SJSA1 (cell line): ENCODE measurements at places on chromosomes 6 and 20.

GRCh38 chr6:145329257-145329656 is 406.1 kb downstream of the EPM2A start:
- no peak for DNase-seq

GRCh38 chr20:46433051-46433450 is 26.6 kb upstream of the ELMO2 start:
- DNase-seq: no peak

DNA sequence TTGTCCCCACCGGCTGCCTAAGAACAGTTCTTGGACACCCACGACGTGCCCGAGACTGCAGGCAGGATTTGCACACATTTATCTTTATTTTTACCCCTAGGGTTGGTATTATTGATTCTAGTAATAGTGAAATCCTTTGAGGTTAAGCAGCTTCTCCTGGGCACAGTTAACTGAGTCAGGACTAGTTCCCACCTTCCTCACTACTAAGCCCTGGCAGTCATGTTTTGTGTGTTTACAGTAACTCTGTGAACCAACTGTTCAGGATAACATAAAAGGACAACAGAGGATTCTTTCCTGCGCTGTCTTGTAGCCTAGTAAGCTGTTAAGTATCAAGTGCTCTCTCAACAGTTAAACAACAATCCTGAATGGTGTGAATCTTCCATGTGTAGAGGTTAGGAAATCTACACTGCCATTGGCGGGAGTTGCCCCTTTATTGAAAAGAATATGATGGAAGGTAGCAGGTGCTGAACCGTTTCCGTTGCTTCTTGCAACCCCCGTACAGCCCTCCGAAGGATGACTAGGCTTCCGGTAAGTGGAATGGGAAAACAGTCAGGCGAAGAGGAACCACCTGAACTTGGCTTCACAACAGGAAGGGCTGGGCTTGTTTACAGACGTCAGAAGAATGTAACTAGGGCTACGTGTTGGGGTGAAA is 979 bp upstream of the SOD2 start:
- DNase-seq: no peak

- no peak for DNase-seq
Measured at GRCh38 chr6:37500294-37500608, 558 bp upstream of the CCDC167 start.

- no peak for DNase-seq
Measured at GRCh38 chr6:42769051-42769450, 12.8 kb upstream of the BICRAL start.

- no peak for DNase-seq
Measured at GRCh38 chr6:26068036-26068435, 19.2 kb upstream of the HFE start.

DNA sequence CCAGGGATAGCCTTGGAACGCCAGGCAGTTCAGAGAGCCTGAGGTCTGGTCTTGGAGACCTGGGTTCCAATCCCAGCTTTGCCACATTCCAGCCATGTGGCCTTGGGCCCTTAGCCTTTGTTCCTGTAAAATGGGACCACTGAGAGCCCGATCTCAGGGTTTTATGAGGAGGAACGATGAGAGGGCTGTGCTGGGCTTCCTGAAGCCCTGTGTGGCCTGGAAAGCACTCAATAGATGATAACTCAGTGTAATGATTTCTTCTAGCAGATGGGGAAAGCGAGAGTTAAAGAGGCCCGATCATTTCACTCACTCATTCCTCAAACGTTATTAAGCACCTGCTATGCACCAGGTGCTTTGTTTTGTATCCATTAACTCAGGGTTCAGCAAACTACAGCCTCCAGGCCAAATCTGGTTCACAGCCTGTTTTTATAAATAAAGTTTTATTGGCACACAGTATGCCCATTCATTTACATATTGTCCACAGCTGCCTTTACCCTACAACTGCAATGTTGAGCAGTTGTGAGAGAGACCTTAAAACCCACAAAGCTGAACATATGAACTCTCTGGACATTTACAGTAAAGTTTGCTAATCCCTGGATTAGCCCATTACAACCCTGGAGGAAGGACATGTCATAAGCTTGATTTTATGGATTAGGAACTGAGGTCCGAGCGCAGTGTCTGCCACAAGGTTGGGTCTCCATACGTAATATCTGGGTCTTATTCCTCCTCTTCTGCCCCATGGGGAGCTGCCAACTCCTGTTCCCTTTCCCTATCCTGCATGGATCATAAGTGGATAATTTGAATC is 90.4 kb downstream of the CEBPB start:
- no peak for DNase-seq

GRCh38 chr6:66662196-66662595 is 955.2 kb upstream of the EYS start:
- no peak for DNase-seq

DNA sequence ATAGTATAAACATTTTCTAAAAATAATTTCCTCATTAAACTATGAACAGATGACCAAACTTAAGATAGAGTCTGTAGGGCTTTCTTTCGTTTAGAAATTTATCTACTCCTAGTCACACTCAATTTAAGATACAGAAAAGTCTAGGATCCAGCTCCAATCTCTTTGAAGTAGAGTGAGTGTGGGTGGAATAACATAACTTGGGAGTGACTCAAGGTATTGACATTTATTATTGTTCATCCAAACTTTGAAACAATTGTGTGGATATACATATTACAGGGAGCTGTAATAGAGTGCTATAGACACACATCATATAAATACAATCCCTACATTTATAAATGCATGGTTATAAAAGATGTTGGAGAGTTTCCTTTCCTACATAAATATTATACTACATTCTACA is 715.2 kb upstream of the MANEA start:
- no peak for DNase-seq

DNA sequence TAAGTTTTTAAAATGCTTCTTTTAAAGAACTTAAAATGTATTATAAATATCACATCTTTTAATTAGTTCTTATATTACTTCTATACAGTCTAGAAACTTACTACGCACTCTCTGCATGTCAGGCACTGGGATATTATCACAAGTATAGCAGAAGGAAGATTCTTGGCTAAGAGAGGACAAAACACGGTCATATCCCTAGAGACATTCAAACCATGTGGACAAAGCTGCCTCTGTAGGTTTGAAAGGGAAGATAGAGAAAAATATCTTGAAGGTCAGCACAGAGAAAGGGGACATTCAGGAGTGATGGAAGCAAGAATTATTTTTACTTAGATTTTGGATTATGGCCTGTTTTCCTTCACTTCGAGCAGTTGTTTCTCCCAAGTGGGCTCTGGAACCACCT is 64.1 kb downstream of the LRRC1 start:
- no peak for DNase-seq

DNA sequence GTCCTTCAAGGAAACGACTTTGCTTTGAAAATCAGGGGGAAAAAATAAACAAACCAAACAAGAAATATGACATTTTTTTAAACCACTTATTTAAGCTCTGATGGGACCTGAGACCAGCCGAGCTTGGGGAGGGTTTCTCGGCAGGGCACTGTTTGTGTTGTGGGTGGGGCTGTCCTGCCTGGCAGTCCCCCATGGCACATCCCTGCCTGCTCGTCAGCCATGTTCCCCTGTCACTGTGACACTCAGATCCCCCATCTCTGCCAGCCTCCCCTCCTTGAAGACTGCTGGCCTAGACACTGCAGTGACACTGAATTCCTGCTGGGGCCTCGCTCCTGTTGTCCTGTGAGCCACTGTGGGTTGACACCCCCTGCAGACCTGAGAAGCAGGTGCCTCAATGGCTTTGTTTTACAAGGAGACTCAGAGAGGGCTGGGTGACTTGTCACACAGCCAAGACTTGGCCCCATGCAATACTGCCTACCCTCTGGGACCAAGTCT is 95.1 kb upstream of the PTPN1 start:
- DNase-seq: no peak

DNA sequence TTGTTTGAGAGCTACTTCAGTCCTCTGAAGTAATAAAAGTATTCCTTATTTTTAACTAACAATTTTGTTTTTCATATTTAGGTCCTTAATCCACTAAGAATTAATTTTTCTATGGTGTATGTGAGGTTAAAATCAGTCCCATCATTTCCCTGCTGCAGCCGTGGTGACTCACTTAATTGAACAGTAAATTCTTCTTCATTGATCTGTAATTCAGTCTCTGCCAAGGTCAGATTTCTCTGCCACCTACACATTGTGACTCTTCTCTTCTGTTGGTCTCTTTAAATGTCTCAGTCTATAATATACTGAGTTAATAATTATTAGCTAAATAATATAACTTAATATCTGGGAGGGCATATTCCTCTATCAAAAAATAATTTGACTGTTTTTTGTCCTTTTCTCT is 262.3 kb downstream of the UTRN start:
- DNase-seq: no peak

- DNase-seq: peak; percentile 80
Measured at GRCh38 chr6:44631968-44632367, 244.5 kb downstream of the CDC5L start.

DNA sequence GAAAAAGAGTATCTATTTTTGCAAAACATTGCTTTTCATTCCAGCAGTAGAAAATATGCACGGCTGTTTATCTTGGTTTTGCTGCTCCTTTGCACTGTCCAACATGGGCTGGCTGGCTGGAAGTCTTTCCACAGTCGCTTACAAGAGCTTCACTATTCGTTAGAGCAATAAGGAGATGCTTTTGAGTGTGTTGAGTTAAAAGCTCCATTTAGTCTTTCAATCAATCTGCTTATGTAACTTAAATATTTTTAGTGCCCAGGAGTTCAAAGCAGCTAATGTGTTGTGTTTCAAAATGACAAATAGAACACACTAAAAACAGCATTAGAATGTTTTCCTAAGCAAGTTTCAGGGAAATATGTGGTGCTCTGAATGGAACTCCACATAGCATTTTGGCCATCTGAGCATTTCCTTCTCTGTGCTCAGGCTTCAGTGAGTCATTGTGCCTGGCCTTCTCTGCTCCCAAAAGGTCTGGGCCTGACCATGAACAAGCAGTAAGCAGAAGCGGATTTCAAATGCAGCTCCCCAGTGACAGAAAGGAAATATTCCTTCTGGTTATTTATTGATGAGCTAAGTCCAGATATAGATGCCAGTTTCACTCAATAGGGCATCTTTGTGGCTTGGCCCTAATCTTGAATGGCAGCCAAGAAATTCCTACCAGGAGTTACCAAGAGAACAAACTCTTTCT is 580.3 kb downstream of the TENT5A start:
- DNase-seq: no peak

- no peak for DNase-seq
Measured at GRCh38 chr6:25749837-25750236, 4.7 kb upstream of the SLC17A4 start.

GRCh38 chr6:140572129-140572528 is 1197.7 kb upstream of the CITED2 start:
- peak; percentile 90 for DNase-seq

- DNase-seq: peak; percentile 37
Measured at GRCh38 chr6:88867841-88868731, 95.3 kb downstream of the RNGTT start.

DNA sequence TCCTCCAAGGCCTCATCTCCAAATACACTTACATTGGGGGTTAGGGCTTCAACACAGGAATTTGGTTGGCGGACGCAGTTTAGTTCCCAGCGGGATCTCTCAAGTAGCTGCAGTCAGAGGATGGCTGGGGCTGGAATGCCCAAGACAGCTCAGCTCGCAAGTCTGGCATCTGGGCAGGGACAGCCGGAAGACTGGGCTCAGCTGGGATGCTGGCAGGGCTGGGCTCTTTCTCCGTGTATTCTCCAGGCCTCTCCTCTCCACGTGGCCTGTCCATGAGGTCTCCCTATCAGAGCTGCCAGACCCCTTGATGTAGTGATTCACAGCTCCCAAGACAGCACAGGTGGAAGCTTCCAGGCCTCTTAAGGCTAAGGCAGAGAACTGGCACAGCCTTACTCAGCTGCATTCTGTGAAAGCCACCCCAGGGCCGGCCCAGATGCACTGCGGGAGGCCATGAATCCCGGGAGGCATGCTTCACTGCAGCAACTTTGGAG is 5.0 kb downstream of the FGD2 start:
- no peak for DNase-seq

- DNase-seq: no peak
Measured at GRCh38 chr6:75460681-75461080, 32.9 kb downstream of the FILIP1 start.

DNA sequence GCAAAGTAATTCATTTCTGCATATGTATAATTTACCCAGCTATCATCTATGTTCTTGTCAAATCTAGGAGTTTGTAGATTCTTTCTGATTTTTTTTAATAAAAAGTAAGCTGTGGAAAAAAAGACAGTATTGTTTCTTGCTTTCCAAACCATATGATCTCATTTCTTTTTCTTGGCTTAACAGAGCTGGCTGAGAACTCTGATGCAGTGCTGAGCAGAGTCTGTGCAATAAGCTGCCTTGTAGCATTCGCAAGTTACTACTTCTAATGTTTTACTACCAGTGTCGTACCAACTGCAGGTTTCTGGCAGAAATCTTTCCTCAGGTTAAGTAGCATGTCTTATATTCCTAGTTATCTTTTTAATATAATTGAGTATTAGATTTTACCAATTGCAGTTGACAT is 15.6 kb downstream of the RRBP1 start:
- DNase-seq: no peak

GRCh38 chr20:48187851-48188250 is 402.6 kb upstream of the SULF2 start:
- DNase-seq: peak; percentile 59

- DNase-seq: no peak
Measured at GRCh38 chr6:170074907-170075306, 216.0 kb downstream of the DLL1 start.

DNA sequence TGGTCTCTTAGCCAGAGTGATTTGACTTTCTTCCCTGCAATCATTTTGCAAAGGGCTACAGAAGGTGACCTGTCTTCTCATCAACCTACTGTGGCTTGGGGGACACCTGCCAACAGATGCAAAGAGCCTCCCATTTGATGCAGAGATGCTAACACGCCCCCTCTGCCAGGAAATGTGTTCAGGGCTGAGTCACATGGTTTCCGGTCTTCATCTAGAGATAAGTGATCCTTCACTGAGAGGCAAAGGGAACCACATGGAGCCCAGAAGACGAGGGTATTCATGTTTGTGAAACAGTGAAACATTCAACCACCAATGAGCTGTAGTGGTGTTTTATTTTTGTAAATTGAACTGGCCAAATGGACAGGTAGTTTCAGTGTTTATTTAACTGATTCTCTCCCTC is 109.0 kb upstream of the RIN2 start:
- DNase-seq: no peak

- no peak for DNase-seq
Measured at GRCh38 chr6:127200114-127200513, 66.5 kb upstream of the RNF146 start.

- no peak for DNase-seq
Measured at GRCh38 chr20:12287575-12287974, 369.9 kb downstream of the BTBD3 start.

- peak; percentile 94 for DNase-seq
Measured at GRCh38 chr6:111552241-111552744, 53.4 kb downstream of the TRAF3IP2 start.

- DNase-seq: no peak
Measured at GRCh38 chr20:8549192-8549591, 417.1 kb downstream of the PLCB1 start.

GRCh38 chr6:85047818-85048217 is 283.4 kb upstream of the TBX18 start:
- DNase-seq: no peak
